ENCODE measurements at places on chromosomes 16 and 17.

DNA sequence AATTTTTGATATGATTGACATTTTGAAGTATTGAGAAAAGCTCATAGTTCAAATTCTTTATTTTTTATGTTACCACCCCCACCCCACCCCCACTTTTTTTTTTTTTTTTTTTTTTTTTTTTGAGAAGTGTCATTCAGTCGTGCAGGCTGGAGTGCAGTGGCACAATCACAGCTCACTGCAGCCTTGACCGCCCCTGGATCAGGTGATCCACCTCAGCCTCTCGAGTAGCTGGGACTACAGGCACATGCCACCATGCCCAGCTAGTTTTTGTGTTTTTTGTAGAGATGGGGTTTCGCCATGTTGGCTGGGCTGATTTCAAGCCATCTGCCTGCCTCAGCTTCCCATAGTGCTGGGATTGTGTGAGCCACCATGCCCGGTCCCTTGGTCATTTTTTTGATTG lies 7.4 kb downstream of the TAF15 start:
- no peak for DNase-seq

DNA sequence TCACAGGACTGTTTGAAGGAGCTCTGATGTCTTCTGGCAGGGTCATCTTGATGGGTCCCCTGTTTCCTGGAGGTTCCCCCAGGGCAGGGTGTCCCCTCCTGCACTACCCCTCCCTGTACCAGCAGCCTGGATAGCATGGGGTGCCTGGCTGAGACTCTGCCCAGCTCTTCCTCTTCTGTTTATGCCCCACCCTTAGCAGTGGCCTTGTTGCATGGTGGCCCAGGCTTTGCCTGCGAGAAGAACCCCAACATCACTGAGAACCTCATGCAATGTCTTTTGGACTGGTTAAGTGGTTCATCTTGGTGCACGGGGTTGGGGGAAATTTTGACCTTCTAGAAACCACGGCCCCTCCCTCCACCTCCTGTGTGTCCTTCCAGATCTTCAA lies 121.8 kb downstream of the IRX3 start:
- no peak for DNase-seq

GRCh38 chr16:69411064-69411985 lies 13.1 kb upstream of the CYB5B start:
- DNase-seq = no peak

- DNase-seq = no peak
These were observed 49.9 kb upstream of the DOC2B start for GRCh38 chr17:231191-231965.

DNA sequence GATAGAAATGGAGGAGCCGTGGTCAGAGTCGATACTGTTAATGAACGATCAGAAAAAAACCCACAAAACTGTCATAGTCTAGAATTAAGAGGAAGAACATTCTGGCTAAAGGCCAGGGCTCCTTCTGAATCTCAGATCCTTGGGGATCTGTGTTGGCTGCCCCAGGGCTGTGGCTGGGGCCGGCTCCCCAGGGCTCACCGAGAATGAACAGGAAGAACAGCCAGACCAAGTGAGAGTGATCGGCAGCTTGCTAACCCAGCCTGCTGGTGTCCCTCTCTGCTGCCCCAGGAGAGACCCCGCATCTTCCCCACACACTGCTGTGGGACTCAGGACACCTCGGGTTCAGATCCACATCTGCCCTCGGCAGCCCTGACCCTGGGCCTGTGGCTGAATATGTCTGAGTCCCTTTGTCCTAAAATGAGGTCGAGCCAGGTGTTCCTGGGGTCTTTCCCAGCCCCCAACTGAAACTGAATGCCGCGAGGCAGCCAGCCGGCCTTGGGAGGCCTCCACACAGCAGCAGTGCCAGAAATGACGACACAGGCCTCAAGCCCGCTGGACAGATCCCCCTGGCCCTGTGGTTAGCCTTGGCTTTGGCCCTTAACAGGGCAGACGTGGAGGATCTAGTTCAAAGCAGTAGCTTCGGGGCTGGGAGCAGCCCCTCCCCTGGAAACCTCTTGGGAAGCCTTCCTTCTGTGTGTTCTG lies 23.9 kb upstream of the CLEC18A start:
- no peak for DNase-seq
